ENCODE measurements at places on chromosomes 2 and 18.

DNA sequence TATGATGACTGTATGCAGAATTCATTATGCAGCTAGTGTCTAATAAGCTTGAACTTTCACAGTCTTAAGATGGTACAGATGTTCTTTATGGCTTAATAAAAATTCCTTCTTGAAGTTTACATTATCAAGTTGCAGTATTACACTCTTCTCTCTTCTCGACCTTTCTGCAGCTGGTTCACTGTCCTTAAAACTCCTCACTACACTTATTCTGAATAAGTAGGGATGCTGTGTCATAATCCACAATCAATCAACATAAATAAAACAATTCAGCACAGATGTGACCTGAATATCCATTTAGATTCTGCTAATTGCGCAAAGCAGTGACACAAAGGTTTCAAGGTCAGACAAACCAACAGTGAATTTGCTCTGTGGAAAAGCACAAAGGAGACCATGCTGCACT is 356.8 kb downstream of the SUCLG1 start:
- DNase-seq = no peak

DNA sequence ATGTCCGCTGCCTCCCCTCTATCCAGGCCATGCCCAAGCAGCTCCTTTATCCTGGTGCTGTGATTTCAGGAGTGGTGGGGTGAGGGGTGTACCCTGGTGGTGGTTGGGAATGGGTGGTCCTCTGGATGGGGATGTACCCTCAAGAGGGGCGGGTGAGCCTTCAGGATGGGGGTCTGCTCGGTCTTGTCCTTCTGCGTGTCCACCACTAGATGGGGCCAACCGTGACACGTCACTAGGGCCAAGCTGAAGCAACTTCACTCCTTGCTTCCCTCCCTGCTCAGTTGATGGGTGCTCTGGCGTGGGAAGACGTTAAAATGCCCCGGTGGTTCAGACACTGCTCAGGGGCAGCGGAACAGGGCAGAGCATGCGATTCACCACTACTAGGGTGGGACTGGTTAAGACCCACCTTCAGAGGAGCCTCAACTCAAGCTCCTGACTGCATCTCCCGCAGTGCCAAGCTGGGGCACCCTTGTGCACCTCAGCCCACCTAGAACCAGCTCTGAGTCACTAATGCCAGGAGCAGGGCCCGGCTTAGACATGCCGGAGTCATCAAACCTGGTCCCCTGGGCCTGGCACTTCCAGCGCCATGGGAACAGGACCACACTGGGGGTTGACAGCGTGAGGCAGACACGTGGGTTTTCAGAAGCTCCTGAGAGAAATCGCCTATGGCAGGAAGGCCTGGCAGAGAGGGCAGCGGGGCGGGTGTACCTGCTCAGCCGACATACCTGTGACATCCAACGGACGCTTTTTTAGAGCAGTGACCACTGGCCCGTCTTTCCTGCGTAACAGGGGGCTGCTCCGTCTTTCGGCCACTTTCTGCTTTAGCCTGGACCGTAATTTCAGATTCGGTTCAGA is 256.7 kb downstream of the HDAC4 start:
- DNase-seq = peak; percentile 9

DNA sequence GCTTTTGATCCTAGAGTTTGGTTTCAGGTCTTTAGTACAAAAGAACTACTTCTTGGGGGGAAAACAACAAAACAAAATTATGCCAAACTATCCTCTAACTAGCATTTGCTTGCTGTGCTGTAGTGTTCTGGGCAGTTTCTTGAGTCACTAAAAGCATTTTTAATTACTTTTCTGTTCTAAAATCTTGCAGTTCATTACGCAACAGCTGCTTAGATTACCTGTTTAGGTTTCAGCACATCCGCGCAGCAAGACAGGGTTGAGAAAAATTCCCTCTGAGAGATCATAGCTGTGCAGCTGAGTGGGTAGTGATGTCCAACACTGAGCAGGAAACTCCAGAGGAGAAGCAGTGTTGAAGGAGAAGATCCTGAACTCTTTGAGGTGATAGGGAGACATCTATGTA is 9.0 kb downstream of the DAW1 start:
- no peak for DNase-seq

DNA sequence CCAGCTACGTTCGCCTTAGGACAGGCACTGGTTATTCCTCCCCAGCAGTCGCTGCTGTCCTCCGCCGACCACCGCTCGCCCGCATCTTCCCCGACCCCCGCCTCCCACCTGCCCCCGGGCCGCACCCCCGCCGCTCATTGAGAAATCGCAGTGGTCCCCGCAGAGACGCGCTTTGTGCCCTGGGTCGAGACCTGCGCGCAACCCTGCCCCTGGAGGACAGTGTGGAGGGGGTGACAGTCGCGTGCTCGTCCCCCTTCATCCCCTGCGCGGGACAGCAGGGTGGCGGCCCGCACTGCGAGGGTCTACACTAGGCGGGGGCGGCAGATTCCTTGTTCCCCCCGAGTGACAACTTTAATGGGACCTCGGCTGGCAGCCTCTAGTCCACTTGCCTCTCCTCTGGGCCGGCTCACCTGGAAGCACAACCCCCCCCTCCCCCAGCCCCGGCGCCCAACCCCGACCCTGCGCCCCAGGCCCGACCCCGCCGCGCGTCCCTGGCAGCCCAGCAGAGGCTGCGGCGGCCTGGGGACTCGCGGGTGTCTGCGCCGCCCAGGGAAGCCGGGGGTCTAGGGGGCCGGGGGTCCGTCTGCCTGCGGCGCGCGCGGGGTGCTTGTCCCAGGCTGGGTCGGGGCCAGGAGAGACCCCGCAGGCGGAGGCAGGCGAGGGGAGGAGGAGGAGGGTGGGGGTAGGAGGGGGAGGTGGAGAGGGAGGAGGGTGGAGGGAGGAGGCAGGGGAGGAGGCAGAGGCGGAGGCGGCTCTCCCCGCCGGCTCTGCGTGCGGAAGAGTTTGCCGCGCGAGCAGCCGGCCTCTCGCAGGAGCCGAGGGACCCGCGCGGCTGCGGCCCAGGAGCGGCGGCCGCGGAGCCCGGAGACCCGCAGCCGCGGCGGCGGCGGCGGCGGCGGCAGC is at the start of gene NPAS2:
TSS of gene NPAS2 (plus strand) at position 770 of the 903 bp plus-strand sequence. CDS start 84,616 bp downstream, outside the sequence.
- DNase-seq = peak; percentile 10

DNA sequence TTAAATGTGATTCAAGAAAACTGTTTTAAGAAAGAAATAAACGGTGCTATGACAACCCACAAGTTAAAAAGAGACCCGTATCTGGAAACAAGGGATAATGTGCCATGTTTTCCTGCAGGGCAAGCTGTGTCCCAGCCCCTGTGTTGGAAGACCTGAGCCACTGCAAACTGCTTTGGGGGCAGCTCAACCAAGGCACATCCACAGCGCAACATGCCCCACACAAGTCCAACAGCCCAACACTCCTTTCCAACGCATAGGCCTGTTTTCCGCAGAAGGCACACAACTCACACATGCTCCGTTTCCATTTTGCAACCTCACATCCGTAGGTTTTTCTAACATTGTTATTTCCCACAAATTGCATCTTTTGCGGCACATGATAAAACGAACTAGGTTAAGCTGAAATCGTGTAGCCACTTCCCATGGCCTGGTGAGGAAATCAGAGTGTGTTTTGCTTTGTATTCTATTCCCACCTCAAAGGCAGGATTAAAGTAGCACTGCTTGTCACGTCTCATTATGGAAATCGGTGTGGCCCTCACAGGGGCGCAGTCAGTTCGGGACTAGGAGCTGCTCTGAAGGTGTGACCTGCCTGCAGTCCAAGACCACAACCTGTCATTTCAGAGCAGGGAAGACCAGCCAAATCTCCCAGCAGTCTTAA is 50.5 kb upstream of the ZNF516 start:
- no peak for DNase-seq

GRCh38 chr18:50614838-50615237 is 55.0 kb downstream of the MAPK4 start:
- no peak for DNase-seq

DNA sequence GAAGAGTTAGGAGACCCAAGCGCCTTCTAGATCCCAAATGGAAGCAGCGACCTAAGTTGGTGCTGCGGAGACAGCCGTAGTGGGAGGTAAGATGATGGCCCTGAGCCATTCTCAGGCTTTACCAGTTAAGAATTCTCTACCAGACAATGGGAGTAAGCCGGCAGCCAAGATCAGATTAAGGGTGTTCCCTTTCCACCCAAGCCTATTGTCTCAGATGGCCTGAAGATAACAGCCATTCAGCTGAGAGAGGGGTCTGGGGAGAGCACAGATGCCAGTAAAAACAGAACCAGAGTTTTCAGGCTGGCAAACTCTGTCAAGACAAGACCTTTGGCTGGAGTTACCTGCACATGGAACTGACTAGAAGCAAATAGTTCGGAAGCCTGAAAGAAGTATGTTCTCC is 191.7 kb upstream of the HAAO start:
- DNase-seq = no peak

- no peak for DNase-seq
Observed at GRCh38 chr2:26590980-26591618, 50.1 kb downstream of the CIB4 start.

GRCh38 chr2:126990605-126991532 is 92.2 kb downstream of the TEX51 start:
- DNase-seq = no peak
